ENCODE measurements at places on chromosomes 4 and X. TPM values are rescaled to one million over a fixed set of nuclear protein-coding genes. Genes with fewer than 3 reads are reported as not detected.
A peak's percentile ranks its signal among the peaks of the same experiment; 100 is the strongest.

DNA sequence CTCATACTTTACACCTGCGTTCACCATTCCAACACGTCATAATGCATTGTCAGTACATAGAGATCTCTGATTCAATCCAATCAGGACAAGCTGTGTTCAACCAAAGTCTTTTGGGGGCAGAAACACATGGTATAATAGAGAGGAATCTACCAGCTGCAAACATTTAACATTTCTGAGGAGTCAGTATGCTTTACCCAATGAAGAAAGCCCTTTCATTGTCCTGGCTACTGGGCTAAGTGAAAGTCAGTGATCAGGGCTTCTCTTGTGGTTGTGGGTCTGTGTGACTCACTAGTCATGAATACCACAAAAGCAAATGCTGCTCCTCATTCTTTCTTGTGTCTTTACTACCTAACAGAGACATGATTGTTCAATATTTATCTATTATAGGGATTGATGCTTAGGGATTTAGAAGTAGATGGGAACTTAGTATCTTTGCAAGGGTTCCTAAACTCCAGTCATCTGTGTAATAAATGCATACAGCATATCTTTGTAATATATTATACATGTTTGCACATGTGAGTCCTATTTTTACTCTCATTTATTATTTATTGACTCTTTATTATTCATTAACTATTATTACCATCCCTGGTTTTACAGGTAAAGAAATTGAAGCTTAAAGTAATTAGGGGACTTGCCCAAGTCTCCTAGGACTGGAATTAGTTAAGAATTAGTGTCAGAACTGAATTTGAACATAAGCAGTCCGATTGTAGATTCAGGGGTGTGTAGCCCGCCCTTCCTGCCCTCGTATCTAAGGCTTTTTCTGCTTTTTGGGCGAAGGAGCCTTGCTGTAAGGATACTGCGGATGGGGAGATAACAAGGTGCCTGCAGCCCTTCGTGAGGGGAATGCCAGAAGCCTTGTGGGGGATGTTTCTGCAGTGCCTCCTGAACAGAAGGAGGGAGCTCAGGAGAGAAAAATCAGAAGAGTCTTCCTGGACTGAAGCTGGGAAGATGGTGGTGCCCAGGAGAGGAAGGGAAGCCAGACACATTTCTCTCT is 353.1 kb upstream of the BOD1L1 start:
- H3K36me3 ChIP-seq: no peaks in the 10 kb centered on the region
- H3K27ac ChIP-seq: no peak overlapping the region
- H3K4me1 ChIP-seq: no peaks in the 10 kb centered on the region
- peaks cover 3% of the 10 kb centered on the region for H3K27me3 ChIP-seq
- no peak overlapping the region for H3K4me3 ChIP-seq

The HPGDS gene
- not detected for total RNA-seq

- peaks cover 4% of the 10 kb centered on the region for H3K27me3 ChIP-seq
- no peak for DNase-seq
- H3K27ac ChIP-seq: no peak overlapping the region
- no peak overlapping the region for H3K4me3 ChIP-seq
- no peaks in the 10 kb centered on the region for H3K36me3 ChIP-seq
These were observed 34.8 kb downstream of the KCNE5 start for GRCh38 chrX:109590176-109590575.

- no peak overlapping the region for H3K27ac ChIP-seq
- DNase-seq: no peak
- H3K4me3 ChIP-seq: no peak overlapping the region
- no peaks in the 10 kb centered on the region for H3K27me3 ChIP-seq
- no peaks in the 10 kb centered on the region for H3K4me1 ChIP-seq
These were observed 1141.1 kb downstream of the STIM2 start for GRCh38 chr4:28001698-28002097.

The CACNA1F gene
- 0.48 TPM for total RNA-seq

- no peak overlapping the region for H3K4me3 ChIP-seq
- H3K27ac ChIP-seq: peak overlapping the region; percentile 29
- peaks cover 53% of the 10 kb centered on the region for H3K4me1 ChIP-seq
- no peak for DNase-seq
- no peaks in the 10 kb centered on the region for H3K27me3 ChIP-seq
These were observed 52.6 kb downstream of the FNIP2 start for GRCh38 chr4:158821228-158821971.

The DDX53 gene
- total RNA-seq: not detected

The ZFP42 gene
- total RNA-seq: 12.0 TPM

DNA sequence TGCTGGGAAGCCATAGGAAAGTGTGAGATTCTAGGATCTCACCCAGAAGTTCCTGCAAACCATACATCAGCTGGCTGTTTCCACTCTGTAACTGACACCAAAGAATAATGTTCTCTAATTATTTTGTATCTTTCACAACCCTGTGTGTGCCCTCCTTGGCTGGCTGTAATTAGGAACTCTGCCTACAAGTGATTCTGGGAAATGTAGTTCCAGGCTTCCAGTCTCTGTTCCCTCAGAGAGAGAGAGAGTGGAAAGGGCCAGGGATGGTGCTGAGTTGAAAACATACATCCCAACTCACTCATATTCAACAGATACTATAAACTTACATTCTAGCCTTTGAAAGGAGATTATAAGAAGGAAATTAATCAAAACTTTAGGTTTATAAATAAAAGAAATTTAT is 57.5 kb upstream of the C1QTNF7 start:
- H3K36me3 ChIP-seq: no peaks in the 10 kb centered on the region
- peaks cover 2% of the 10 kb centered on the region for H3K27me3 ChIP-seq
- no peak for DNase-seq
- H3K4me3 ChIP-seq: no peak overlapping the region
- no peak overlapping the region for H3K27ac ChIP-seq

The ADH7 gene
- 0.83 TPM for total RNA-seq

The TSPAN6 gene
- 99.3 TPM for total RNA-seq

The AFF2 gene
- total RNA-seq: 12.6 TPM

DNA sequence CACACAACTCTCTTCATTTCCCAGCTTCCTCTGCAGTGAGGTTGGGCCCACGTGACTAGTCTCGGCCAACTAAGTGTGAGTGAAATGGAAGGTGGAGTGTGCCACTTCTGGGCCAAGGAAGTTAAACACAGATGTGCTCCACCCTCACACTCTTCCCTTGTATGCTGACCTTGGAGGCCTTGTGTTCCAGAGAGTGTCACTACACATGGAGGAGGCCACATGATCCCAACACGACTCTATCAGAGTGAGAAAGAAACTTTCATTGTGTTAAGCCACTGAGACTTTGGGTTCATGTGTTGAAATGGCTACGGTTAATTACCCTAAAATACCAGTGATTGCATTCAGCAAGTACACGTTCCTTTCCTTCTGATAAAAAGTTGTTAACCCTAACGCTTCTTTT is 55.1 kb downstream of the TBC1D9 start:
- DNase-seq: no peak
- H3K4me1 ChIP-seq: peaks cover 33% of the 10 kb centered on the region
- peaks cover 26% of the 10 kb centered on the region for H3K36me3 ChIP-seq
- no peak overlapping the region for H3K27ac ChIP-seq
- no peaks in the 10 kb centered on the region for H3K27me3 ChIP-seq
- no peak overlapping the region for H3K4me3 ChIP-seq

DNA sequence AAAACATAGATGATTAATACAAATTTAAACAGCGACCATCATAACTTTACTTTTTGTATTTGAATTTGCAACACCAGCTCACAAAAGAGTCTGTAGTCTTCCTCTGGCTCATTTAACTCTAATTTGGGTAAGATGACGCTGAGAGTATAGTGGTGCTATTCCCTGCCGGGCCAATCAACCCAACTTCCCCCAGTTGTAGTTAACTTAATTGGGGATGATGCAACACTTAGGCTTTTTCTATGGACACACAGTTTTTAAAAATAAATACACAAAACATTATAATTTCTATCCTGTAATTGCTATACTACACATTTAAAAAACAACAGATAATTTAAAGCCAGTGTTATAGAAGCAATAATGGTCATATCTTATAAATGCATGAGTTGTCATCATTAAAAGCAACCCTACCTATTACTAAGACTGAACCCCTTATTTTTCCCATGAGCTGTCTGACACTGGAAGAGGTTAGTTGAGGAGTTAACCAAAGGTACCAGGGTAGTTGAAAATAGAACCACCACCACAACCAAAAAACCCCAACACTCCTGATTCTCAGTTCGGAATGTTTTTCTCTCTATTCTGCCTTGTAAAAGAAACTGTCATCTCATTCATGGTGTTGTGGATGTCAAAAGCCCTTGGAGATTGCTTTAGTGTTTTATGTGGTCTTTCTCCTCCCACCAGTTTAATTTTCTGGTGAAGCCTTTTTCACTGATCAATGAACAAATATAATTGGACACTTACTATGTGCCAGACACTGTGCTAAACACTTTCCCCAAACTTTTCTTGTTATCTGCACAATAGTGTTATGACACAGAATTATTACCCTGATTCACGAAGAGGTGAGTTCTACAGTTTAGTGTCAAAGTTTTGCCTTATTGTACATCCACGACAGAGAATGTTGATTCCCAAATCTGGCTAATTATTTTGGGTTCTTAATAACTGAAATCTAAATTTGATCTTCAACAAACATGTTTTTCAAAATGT is 61.5 kb upstream of the RAPGEF2 start:
- H3K27ac ChIP-seq: no peak overlapping the region
- H3K27me3 ChIP-seq: no peaks in the 10 kb centered on the region
- DNase-seq: no peak
- H3K4me3 ChIP-seq: no peak overlapping the region
- no peaks in the 10 kb centered on the region for H3K36me3 ChIP-seq

- DNase-seq: no peak
- H3K4me1 ChIP-seq: no peaks in the 10 kb centered on the region
- H3K27me3 ChIP-seq: peaks cover 8% of the 10 kb centered on the region
- H3K36me3 ChIP-seq: no peaks in the 10 kb centered on the region
These were observed 117.0 kb upstream of the LSM6 start for GRCh38 chr4:146058531-146058930.

DNA sequence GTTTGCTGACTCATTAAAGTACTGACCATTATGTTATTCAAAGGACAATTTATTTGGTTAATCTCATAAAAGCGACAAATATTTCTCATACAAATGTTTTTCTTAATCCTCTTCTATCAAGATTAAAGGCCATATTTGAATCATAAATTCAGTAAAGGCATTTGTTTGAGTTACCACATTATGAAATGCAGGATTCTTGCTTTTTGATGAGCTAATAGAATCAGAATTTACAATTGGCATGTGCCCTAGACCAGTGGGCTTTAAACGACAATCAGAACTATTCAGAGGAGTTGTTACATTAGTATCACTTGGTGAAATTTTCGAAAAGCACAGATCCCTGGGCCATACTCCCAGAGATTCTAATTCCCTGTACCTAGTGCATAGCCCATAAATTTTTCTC is 55.3 kb downstream of the KLHL4 start:
- DNase-seq: no peak
- no peaks in the 10 kb centered on the region for H3K4me1 ChIP-seq
- no peaks in the 10 kb centered on the region for H3K36me3 ChIP-seq

GRCh38 chr4:26611372-26611771 is 27.5 kb downstream of the TBC1D19 start:
- DNase-seq: no peak
- H3K36me3 ChIP-seq: no peaks in the 10 kb centered on the region
- no peaks in the 10 kb centered on the region for H3K4me1 ChIP-seq
- no peak overlapping the region for H3K27ac ChIP-seq

DNA sequence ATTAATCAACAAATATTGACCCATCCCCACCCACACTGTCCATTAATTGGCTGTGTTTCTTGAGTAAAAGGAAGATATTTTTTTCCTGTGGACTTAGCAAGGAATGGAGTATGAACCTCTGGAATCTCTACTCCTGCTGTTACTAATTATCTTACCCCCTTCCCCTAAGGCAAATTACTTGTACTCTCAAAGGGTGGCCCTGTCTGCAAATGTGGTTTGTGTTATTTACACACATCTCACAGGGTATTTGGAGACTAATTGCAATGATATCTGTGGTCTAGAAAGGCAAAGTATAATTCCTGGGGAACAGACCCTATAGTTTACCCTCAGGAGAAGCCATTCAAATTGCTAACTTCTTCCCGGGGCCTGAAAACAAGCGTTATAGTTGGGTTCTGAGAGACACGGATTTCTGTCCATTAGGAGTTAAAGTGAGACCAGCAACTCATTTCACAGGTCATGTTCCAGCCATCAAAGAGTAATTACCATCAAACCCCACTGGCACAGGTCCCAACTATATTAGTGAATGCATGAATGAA is 133.0 kb upstream of the RASGEF1B start:
- no peak for DNase-seq
- peaks cover 10% of the 10 kb centered on the region for H3K27me3 ChIP-seq
- H3K36me3 ChIP-seq: no peaks in the 10 kb centered on the region
- no peak overlapping the region for H3K4me3 ChIP-seq

GRCh38 chr4:74087481-74087880 is 11.5 kb downstream of the CXCL2 start:
- no peak for DNase-seq
- H3K27me3 ChIP-seq: peaks cover 10% of the 10 kb centered on the region
- no peaks in the 10 kb centered on the region for H3K36me3 ChIP-seq
- H3K4me3 ChIP-seq: no peak overlapping the region
- H3K27ac ChIP-seq: no peak overlapping the region
- no peaks in the 10 kb centered on the region for H3K4me1 ChIP-seq

The NPY2R gene
- total RNA-seq: 0.43 TPM

- peak overlapping the region; percentile 73 for H3K4me3 ChIP-seq
- no peak for DNase-seq
- peaks cover 5% of the 10 kb centered on the region for H3K36me3 ChIP-seq
- peaks cover 4% of the 10 kb centered on the region for H3K4me1 ChIP-seq
- H3K27me3 ChIP-seq: no peaks in the 10 kb centered on the region
These were observed 42.3 kb downstream of the NIPAL1 start for GRCh38 chr4:48058617-48059530.

- no peak for DNase-seq
- peaks cover 8% of the 10 kb centered on the region for H3K36me3 ChIP-seq
- no peak overlapping the region for H3K4me3 ChIP-seq
These were observed 65.7 kb downstream of the SEL1L3 start for GRCh38 chr4:25797136-25797535.

The CORIN gene
- total RNA-seq: 34.6 TPM

GRCh38 chrX:135315864-135316263 is 6.6 kb downstream of the ETDC start:
- no peaks in the 10 kb centered on the region for H3K27me3 ChIP-seq
- H3K27ac ChIP-seq: no peak overlapping the region
- no peaks in the 10 kb centered on the region for H3K4me1 ChIP-seq
- no peak for DNase-seq

DNA sequence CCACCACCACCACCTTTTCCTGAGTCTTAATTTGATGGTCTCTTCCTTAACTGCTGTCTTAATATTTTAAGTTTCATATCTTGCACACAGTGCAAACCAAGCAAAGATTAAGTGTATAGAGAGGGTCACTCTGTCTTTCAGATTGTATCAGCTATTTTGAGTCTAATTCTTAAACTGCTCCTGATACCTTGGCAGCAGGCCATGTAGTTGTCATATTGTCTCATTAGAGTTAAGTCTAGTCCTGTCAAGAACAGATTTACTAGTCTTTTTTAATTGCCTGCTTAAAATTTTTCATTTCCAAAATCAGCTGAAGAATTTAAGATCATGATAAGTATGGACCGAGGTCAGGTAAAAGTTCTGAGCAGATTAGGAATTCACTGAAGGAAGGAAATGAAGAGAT is 51.5 kb downstream of the FHIP1A start:
- no peaks in the 10 kb centered on the region for H3K27me3 ChIP-seq
- no peak for DNase-seq
- peak overlapping the region; percentile 7 for H3K4me3 ChIP-seq
- H3K36me3 ChIP-seq: no peaks in the 10 kb centered on the region
- peaks cover 26% of the 10 kb centered on the region for H3K4me1 ChIP-seq

The KDR gene
- 5.9 TPM for total RNA-seq

The PLP1 gene
- total RNA-seq: 55.3 TPM

The APELA gene
- total RNA-seq: 0.26 TPM

GRCh38 chr4:6343939-6344408 is 74.3 kb downstream of the WFS1 start:
- peaks cover 19% of the 10 kb centered on the region for H3K27me3 ChIP-seq
- no peaks in the 10 kb centered on the region for H3K36me3 ChIP-seq
- no peak overlapping the region for H3K27ac ChIP-seq
- no peaks in the 10 kb centered on the region for H3K4me1 ChIP-seq
- H3K4me3 ChIP-seq: no peak overlapping the region

The HSFX1 gene
- total RNA-seq: 1.00 TPM
